Activated CD4-positive, alpha-beta memory T cell treated with anti-CD3 and anti-CD28 coated beads, Interleukin-2, amount 10 ng/mL, durations not matched to agents 7 days and 5 days (primary cell): ENCODE measurements at places on chromosomes 3 and 15. TPM values are rescaled to one million over a fixed set of nuclear protein-coding genes. Genes with fewer than 3 reads are reported as not detected.

- H3K27ac ChIP-seq = no peak overlapping the region
- H3K27me3 ChIP-seq = peaks cover 2% of the 10 kb centered on the region
- peaks cover 9% of the 10 kb centered on the region for H3K4me1 ChIP-seq
- no peak for DNase-seq
- no peaks in the 10 kb centered on the region for H3K36me3 ChIP-seq
Observed at GRCh38 chr3:151296226-151296625, 17.9 kb upstream of the P2RY14 start.

DNA sequence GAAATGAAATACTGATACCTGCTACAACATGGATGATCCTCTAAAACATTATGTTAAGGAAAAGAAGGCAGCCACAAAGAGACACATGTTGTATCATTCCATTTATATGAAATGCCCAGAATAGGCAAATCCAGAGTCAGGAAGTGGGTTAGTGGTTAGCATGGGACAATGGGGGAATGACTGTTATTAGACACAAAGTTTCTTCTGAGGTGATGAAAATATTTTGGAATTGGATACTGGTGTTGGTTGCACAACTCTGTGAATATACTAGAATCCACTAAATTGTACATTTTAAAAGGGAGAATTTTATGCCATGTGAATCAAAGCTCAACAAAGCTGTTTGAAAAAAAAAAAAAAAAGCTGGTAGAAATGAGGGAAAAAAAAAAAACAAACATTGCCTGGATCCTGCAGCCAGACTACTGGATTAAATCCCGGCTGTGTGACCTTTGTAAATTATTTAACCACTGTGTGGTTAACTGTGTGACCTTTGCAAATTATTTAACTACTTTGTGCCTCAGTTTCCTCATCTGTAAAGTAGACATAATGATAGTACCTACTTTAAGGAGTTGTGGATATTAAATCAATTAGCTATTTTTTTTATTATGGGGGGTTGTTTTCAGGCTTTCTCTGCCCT is 75.6 kb upstream of the PRICKLE2 start:
- no peaks in the 10 kb centered on the region for H3K36me3 ChIP-seq
- no peak overlapping the region for H3K27ac ChIP-seq
- DNase-seq = no peak
- H3K27me3 ChIP-seq = peaks cover 2% of the 10 kb centered on the region
- H3K4me3 ChIP-seq = no peak overlapping the region

GRCh38 chr15:74841891-74842373 is 1.0 kb downstream of the ULK3 start:
- no peak for DNase-seq
- peaks cover 51% of the 10 kb centered on the region for H3K36me3 ChIP-seq
- peaks cover 57% of the 10 kb centered on the region for H3K4me1 ChIP-seq
- H3K27me3 ChIP-seq = no peaks in the 10 kb centered on the region

The SNAPC5 gene
- 17.2 TPM for total RNA-seq
